NCI-H1694 (cell line): ENCODE measurements at places on chromosomes 5 and 9.

DNA sequence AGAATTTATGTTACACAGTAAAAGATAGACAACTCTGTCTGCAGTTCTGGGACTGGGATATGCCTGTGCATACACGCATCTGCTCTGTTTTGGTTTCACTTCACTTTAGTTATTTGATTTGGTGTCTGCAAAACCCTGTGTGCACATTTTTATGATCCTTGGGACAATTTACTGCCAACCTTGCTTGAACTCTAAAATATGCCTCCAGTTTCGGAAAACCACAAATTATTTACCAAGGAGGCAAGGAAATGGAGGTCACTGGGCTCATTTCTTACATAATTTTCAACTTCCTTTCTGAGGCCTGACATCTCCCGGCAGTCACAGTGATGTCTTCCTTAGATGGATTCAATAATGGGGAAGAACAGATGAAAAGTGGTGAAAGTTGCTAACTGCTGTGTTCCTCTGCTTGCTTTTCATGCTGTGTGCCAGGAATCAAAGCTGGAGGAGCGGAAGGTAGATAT, 61.2 kb upstream of the TAF11L2 start:
- no peak for DNase-seq

- DNase-seq = peak; percentile 33
Measured at GRCh38 chr9:14277244-14277643, 36.7 kb downstream of the NFIB start.

- DNase-seq = no peak
Measured at GRCh38 chr9:76921165-76921564, 15.3 kb upstream of the PRUNE2 start.

GRCh38 chr5:142358121-142358520, 33.3 kb upstream of the SPRY4 start:
- DNase-seq = no peak

GRCh38 chr5:149886060-149886459, 58.5 kb downstream of the PDE6A start:
- DNase-seq = no peak

DNA sequence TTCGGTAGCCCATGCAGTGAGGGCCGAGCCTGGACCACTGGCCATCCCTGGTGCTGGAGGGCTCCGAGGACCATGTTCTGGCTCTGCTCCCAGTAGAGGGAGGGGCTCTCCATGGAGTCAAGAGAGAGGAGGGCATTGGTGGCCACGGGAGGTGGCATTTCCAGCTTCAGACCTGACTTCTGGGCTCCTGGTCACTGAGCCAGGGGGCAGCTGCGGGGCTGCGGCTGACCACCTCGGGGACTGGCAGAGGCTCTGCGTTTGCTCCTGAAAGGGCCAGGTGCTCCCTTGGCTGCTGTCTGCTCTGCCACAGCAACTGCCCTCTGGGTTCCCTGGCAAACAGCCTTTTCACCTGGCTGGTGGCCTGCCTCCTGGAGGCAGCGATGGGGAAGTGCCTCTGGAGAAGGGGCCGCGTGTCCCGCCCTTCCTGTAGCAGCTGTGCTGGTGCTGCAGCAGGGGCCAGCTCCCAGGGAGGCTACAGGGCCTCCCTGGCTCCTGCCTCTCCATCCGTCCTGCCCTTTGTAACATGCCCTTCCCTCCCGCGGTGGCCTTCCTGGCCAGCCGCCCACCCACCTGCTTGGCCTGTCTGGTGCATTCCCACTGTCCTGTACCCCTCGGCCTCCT, 144.6 kb downstream of the CACNA1B start:
- peak; percentile 20 for DNase-seq

- no peak for DNase-seq
Measured at GRCh38 chr5:31185951-31186350, 7.5 kb upstream of the CDH6 start.
